ENCODE measurements at places on chromosomes 13 and 19.

DNA sequence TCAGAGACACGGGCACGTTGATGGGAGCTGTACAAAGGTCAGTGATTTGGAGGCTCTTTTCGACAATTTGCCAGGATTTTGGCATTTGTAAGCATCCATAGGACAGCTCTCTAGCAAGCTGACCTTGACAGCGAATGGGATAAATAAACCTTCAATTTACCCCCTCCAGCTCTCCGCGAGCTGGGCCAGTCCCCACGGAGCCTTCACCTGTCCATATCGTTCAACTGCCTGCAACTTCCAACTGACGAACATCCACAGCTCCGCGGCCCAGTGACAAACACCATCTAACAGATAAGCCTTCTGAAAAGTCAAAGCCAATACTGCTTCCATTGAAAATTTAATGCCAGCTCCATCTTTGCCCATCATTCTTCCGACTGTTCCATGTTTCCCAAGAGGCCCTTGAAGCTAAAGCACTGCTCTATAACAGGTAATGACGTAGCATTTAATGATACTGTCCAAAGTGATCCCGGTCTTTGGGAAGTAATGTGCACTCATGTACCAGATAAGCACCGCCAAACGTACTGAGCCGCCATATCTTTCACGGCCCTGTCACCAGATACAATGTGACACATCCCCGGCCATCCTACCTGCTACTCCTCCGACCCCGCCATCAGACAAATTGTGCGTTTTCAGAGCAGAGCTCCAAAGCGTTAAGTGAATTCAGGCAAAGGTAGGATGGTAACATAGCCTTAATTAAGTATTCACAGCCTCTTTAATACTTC is 365.3 kb upstream of the ZNF507 start:
- H3K27ac ChIP-seq = peak overlapping the region; percentile 39
- H3K36me3 ChIP-seq = no peaks in the 10 kb centered on the region
- H3K27me3 ChIP-seq = no peaks in the 10 kb centered on the region
- peak; percentile 78 for DNase-seq
- no peaks in the 10 kb centered on the region for H3K4me1 ChIP-seq

- no peak overlapping the region for H3K4me3 ChIP-seq
- DNase-seq = no peak
- H3K4me1 ChIP-seq = no peaks in the 10 kb centered on the region
- no peak overlapping the region for H3K27ac ChIP-seq
Measured at GRCh38 chr19:1630811-1631210, 21.6 kb downstream of the TCF3 start.

GRCh38 chr13:73934215-73934641 is 200.0 kb downstream of the KLF12 start:
- no peaks in the 10 kb centered on the region for H3K4me1 ChIP-seq
- no peaks in the 10 kb centered on the region for H3K27me3 ChIP-seq
- H3K27ac ChIP-seq = no peak overlapping the region
- no peak for DNase-seq

DNA sequence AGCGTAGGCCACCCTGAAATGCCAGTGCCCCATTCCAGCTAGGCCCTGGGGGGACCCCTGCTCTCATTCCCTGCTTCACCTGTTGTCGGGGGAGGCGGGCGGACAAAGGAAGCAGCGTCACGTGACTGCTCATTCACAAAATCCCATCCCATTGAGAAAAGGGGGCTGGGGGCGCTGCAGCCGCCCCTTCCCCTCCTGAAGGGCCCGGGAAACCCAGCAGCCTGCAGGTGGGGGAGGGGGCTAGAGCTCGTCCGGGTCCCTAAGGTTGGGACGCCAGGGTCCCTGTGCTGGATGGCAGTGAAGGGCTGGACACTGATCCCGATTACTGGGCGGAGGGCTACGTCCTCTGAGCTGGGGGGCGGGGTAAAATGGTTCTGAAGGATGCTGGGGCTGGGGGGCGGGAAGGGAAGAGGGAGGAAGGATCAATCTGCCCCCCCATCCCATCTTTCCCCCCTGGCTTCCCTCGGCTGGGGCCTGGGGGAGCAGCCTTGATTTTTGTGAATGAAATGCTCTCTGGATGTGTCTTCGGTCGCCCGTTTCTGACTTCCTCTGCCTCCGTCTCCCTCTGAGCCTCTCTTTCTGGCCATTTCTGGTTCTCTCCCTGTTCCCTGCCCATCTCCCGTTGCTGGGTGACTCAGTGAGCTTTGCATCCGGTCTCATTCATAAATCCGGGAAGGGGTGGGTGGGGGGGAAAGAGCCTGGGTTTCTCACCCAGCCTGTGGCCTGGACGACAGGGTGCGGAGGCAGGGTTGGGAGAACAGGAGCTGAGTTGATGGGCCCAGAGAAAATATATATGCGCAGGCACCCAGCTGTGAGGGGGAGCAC is 816 bp downstream of the SPRED3 start:
- H3K27ac ChIP-seq = no peak overlapping the region
- no peaks in the 10 kb centered on the region for H3K27me3 ChIP-seq
- no peaks in the 10 kb centered on the region for H3K36me3 ChIP-seq
- peak; percentile 48 for DNase-seq

- H3K4me1 ChIP-seq = no peaks in the 10 kb centered on the region
- no peak for DNase-seq
- no peaks in the 10 kb centered on the region for H3K27me3 ChIP-seq
- peak overlapping the region; percentile 29 for H3K27ac ChIP-seq
- no peaks in the 10 kb centered on the region for H3K36me3 ChIP-seq
Measured at GRCh38 chr19:41548954-41549688, 26.8 kb upstream of the CEACAM21 start.

DNA sequence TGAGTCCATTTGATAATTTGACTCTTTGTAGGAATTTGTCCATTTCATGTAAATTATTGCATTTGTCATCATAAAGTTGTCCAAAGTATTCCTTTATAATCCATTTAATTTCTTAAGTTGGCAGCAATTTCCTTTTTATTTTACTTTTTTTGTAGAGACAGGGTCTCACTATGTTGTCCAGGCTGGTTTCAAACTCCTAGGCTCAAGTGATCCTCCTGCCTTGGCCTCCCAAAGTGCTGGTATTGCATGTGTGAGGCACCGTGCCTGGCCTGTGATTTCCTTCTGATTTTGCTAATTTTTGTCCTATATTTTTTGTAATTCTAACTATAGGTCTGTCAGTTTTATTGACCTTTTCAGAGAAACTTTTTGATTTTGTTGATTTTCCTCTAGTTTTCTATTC is 84.9 kb downstream of the URI1 start:
- no peak overlapping the region for H3K27ac ChIP-seq
- H3K27me3 ChIP-seq = no peaks in the 10 kb centered on the region
- DNase-seq = no peak
- H3K4me3 ChIP-seq = no peak overlapping the region
- H3K36me3 ChIP-seq = no peaks in the 10 kb centered on the region

- DNase-seq = no peak
- no peaks in the 10 kb centered on the region for H3K4me1 ChIP-seq
- H3K36me3 ChIP-seq = no peaks in the 10 kb centered on the region
- H3K27me3 ChIP-seq = no peaks in the 10 kb centered on the region
Measured at GRCh38 chr13:102584434-102584833, 12.4 kb upstream of the TPP2 start.

- H3K27ac ChIP-seq = peak overlapping the region; percentile 65
- DNase-seq = no peak
- H3K27me3 ChIP-seq = no peaks in the 10 kb centered on the region
- no peak overlapping the region for H3K4me3 ChIP-seq
- H3K4me1 ChIP-seq = peaks cover 63% of the 10 kb centered on the region
- H3K36me3 ChIP-seq = no peaks in the 10 kb centered on the region
Measured at GRCh38 chr19:18507021-18507726, 14.7 kb downstream of the ELL start.

- no peaks in the 10 kb centered on the region for H3K4me1 ChIP-seq
- no peak within 1 kb of the TSS for H3K4me3 ChIP-seq
- no peak for DNase-seq
- no peaks in the 10 kb centered on the region for H3K36me3 ChIP-seq
- no peak within 1 kb of the TSS for H3K27ac ChIP-seq
- H3K27me3 ChIP-seq = no peaks in the 10 kb centered on the region
Measured at GRCh38 chr13:85799097-85799582, at the start of gene SLITRK6. TSS of gene SLITRK6 (minus strand) at chr13:85799419. CDS start at chr13:85796508, 2,911 bp downstream.

- peaks cover 3% of the 10 kb centered on the region for H3K4me1 ChIP-seq
- no peak overlapping the region for H3K4me3 ChIP-seq
- no peaks in the 10 kb centered on the region for H3K27me3 ChIP-seq
- DNase-seq = no peak
- H3K36me3 ChIP-seq = no peaks in the 10 kb centered on the region
- H3K27ac ChIP-seq = no peak overlapping the region
Measured at GRCh38 chr19:44635581-44636438, 7.9 kb upstream of the PVR start.

GRCh38 chr19:31278555-31279435 is 70.4 kb downstream of the TSHZ3 start:
- no peak overlapping the region for H3K27ac ChIP-seq
- no peak for DNase-seq
- no peaks in the 10 kb centered on the region for H3K36me3 ChIP-seq
- H3K4me3 ChIP-seq = no peak overlapping the region

GRCh38 chr13:32212421-32212820 is 102.7 kb downstream of the ZAR1L start:
- no peaks in the 10 kb centered on the region for H3K4me1 ChIP-seq
- H3K27ac ChIP-seq = no peak overlapping the region
- no peak for DNase-seq
- no peak overlapping the region for H3K4me3 ChIP-seq
- no peaks in the 10 kb centered on the region for H3K27me3 ChIP-seq
- no peaks in the 10 kb centered on the region for H3K36me3 ChIP-seq

GRCh38 chr19:49271080-49271753 is 53.8 kb downstream of the SLC6A16 start:
- H3K36me3 ChIP-seq = no peaks in the 10 kb centered on the region
- no peaks in the 10 kb centered on the region for H3K4me1 ChIP-seq
- H3K27ac ChIP-seq = no peak overlapping the region
- no peaks in the 10 kb centered on the region for H3K27me3 ChIP-seq
- DNase-seq = no peak

- H3K4me3 ChIP-seq = no peak overlapping the region
- no peak overlapping the region for H3K27ac ChIP-seq
- H3K27me3 ChIP-seq = no peaks in the 10 kb centered on the region
- no peaks in the 10 kb centered on the region for H3K4me1 ChIP-seq
- H3K36me3 ChIP-seq = no peaks in the 10 kb centered on the region
Measured at GRCh38 chr13:30196025-30196424, 111.3 kb downstream of the KATNAL1 start.

DNA sequence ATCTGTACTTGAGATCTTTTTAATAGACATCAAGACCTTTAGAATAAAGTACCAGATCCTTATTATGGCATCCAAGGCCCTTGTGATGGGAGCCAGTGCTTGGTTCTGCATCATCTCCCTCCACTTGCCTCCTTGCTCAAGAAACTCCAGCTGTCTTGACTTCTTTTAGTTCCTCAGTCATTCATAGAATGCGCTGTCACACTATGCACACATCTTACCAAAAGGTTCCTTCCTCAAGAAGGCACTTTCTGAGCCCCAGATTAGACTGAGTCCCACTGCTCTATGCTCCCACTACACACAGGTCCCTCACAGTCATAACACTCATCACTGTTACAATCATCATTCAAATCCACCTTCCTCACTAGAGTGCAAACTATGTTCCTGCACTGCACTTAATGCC is 57.8 kb upstream of the ITM2B start:
- no peaks in the 10 kb centered on the region for H3K4me1 ChIP-seq
- H3K27ac ChIP-seq = no peak overlapping the region
- H3K4me3 ChIP-seq = no peak overlapping the region
- H3K27me3 ChIP-seq = no peaks in the 10 kb centered on the region
- no peaks in the 10 kb centered on the region for H3K36me3 ChIP-seq

DNA sequence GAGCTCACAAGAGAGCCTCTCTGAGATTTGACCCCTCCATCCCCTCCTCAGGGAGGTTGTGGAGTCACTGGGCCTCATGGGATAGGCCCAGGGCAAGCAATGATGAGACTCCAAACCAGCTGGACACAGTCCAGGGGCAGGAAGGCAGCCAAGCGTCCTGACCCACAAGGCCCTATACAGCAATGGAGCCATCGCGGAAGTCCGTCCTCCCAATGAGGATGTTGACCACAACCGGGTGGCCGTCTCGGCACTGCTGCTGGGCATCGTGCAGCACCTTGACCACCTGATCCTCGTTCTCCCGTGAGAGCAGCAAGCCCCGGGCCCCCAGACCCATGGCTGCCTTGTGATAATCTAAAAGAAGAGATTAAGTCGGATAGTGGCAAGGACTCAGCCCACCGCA is 7.9 kb downstream of the SYDE1 start:
- peak; percentile 64 for DNase-seq
- peak overlapping the region; percentile 1 for H3K27ac ChIP-seq
- H3K27me3 ChIP-seq = no peaks in the 10 kb centered on the region
- no peak overlapping the region for H3K4me3 ChIP-seq
- H3K4me1 ChIP-seq = peaks cover 4% of the 10 kb centered on the region
- no peaks in the 10 kb centered on the region for H3K36me3 ChIP-seq

DNA sequence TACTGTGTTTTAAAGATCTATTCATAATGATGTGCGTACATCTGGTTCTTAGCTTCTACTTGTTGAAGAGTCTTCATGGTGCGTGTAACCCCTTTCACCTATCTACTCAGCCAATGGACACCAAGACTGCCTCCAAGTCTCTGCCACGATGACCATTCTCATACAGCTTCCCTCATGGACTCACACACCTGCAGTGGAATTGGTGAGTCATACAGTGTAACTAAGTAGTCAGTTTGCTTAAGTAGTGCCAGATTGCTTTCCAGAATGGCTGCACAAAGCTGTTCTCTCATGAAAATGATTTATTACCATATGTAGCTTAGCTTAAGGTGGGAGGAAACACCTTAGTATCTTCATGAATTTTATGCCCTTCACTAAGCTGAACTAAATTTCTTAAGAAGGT is 112.3 kb downstream of the AKAP11 start:
- no peak overlapping the region for H3K4me3 ChIP-seq
- no peak overlapping the region for H3K27ac ChIP-seq
- H3K36me3 ChIP-seq = no peaks in the 10 kb centered on the region
- no peaks in the 10 kb centered on the region for H3K27me3 ChIP-seq
- DNase-seq = no peak
- H3K4me1 ChIP-seq = no peaks in the 10 kb centered on the region

DNA sequence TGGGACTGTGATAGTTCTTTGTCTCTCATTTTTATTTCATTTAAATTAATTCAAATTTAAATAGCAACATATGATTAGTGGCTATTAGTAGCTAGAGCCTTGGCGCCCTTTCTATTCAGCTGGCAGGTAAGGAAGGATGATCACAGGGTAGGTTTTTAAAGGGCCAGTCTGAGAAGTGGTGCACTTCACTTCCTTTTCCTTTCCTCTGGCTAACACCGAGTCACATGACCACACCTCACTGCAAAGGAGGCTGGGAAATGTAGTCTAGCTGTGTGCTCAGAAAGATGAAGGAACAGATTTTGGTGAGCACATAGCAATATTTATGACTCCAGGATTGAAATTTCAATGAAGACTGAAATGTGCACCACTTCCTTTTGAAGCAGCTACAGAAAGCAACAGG is 128.7 kb downstream of the TSHZ3 start:
- no peaks in the 10 kb centered on the region for H3K27me3 ChIP-seq
- H3K36me3 ChIP-seq = no peaks in the 10 kb centered on the region
- H3K4me1 ChIP-seq = no peaks in the 10 kb centered on the region
- no peak for DNase-seq
- no peak overlapping the region for H3K27ac ChIP-seq

GRCh38 chr13:41707194-41707821 is 250.0 kb downstream of the RGCC start:
- DNase-seq = no peak
- no peaks in the 10 kb centered on the region for H3K4me1 ChIP-seq
- H3K4me3 ChIP-seq = no peak overlapping the region
- H3K27ac ChIP-seq = no peak overlapping the region

All from testis (tissue), 5 donors.